Kidney (tissue), 22 donors: ENCODE measurements at places on chromosomes 3 and 15. TPM values are rescaled to one million over a fixed set of nuclear protein-coding genes. Genes with fewer than 3 reads are reported as not detected.

DNA sequence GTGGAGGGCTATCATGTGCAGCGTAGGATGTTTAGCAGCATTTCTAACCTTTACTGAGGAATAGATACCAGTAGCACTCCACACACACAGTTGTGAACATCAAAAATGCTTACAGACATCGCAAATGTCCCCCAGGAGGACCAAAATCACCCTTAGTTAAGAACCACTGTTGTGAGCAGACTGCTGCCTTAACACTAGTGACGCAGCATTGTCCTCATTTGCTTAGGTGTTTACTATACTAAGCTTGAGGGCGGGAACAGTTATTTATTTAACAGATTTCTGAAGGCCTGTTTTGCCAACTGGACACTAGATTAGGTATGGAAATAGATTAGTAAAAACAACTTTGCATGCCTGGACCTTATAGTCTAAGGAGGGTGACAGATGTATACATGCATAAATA lies 2.3 kb downstream of the PPP2R3A start:
- peaks cover 5% of the 10 kb centered on the region for H3K4me1 ChIP-seq
- peak overlapping the region; percentile 94 for H3K27ac ChIP-seq
- H3K27me3 ChIP-seq = no peaks in the 10 kb centered on the region
- H3K4me3 ChIP-seq = peak overlapping the region; percentile 61

- no peak for DNase-seq
- H3K4me3 ChIP-seq = no peak overlapping the region
- H3K27ac ChIP-seq = no peak overlapping the region
- no peaks in the 10 kb centered on the region for H3K36me3 ChIP-seq
Measured at GRCh38 chr3:72186400-72186855, 401.5 kb upstream of the PROK2 start.

DNA sequence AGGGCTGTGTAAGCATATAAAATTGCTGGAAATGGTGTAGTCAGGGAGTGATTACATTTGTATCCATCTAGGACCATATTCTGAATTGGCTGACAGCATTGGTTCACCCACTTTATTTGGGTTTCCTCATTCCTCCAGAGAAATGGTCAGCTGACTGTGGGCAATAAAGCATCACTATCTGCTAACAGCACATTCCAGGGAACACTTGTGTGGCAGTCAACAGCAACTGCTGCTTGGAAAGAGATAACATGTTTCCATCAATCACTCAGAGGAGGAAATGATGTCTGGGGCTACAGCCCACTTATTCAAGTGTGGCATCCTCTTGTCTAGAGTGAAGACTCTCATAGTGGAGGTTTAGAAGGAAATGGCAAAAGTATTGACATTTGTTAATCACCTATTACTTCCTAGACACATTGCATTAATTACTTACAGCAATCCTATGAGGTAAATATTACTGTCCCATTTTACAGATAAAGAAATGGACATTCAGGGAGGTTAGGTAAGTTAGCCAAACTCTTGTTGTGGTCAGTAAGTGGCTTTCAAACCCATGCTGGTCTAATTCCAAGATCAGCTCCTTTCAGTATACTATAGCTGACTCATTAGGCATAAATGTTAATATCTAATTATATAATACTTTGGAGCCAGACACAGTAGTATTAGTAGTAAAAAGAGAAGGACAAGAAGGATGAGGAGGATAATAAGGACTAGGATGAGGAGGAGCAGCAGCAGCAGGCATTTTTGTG lies 247.8 kb downstream of the ALCAM start:
- H3K4me1 ChIP-seq = no peaks in the 10 kb centered on the region
- H3K27me3 ChIP-seq = no peaks in the 10 kb centered on the region
- no peak overlapping the region for H3K4me3 ChIP-seq
- no peak for DNase-seq
- H3K36me3 ChIP-seq = no peaks in the 10 kb centered on the region

UCN2 gene
- total RNA-seq = not detected

DNA sequence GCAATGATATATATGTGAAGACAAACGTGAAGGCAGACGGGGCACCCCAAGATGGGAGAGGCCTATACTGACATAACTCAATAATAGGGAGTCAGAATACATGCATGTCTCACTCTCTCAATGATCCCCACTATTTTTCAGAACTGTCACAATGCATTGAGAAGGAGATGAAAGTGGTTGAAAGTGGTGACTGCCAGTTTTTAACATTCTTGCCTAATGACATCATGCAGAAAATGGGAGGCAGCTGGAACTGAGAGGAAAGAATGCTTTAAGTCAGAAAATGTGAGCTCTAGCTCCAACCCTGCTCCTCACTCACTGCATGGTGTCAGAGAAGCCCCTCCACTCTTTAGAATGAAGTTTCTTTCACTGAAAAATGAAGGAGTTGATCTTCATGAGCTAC lies 55.3 kb upstream of the P2RY1 start:
- H3K36me3 ChIP-seq = no peaks in the 10 kb centered on the region
- no peak overlapping the region for H3K4me3 ChIP-seq
- no peak overlapping the region for H3K27ac ChIP-seq

DNA sequence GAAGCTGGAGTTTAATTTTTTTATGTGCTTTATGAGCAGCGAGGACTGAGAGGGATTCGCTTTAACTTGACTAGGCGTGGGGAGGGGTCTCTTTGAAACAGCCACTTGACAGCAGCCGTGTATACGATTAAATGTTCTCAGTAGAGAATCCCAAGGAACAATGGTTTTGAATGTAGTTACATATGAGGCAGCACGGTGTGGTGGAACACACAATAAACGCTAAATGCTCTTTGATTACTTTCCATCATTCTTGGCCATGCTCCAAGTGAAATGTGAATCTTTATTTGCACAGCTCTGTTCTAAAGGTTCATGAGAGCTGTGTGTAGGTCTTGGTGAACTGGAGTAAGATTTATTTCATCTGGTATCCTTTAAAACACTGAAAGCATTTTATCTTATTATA lies 251.4 kb upstream of the TGFBR2 start:
- DNase-seq = no peak
- no peak overlapping the region for H3K4me3 ChIP-seq
- H3K27me3 ChIP-seq = no peaks in the 10 kb centered on the region
- H3K4me1 ChIP-seq = no peaks in the 10 kb centered on the region
- no peak overlapping the region for H3K27ac ChIP-seq
- no peaks in the 10 kb centered on the region for H3K36me3 ChIP-seq

DNA sequence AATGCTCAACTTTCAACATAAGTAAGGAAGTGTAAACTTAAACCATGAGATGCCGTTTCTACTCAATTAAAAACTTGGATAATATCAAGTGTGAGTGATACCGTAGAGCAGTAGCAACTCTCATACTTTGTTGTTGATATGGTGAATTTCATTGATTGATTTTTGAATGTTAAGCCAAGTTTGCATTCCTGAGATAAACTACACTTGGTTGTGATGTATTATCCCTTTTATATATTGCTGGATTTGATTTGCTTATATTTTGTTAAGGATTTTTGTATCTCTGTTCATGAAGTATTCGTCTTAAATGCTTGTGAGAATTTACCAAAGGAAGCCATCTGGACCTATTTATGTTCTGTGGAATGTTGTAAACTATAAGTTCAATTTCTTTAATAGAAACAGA lies 21.7 kb downstream of the SLMAP start:
- H3K4me3 ChIP-seq = no peak overlapping the region
- no peak overlapping the region for H3K27ac ChIP-seq
- H3K4me1 ChIP-seq = no peaks in the 10 kb centered on the region
- H3K36me3 ChIP-seq = no peaks in the 10 kb centered on the region
- no peak for DNase-seq

- H3K27ac ChIP-seq = no peak overlapping the region
- no peak overlapping the region for H3K4me3 ChIP-seq
- no peaks in the 10 kb centered on the region for H3K36me3 ChIP-seq
- DNase-seq = no peak
Measured at GRCh38 chr3:78338405-78338804, 1298.5 kb downstream of the ROBO2 start.

DNA sequence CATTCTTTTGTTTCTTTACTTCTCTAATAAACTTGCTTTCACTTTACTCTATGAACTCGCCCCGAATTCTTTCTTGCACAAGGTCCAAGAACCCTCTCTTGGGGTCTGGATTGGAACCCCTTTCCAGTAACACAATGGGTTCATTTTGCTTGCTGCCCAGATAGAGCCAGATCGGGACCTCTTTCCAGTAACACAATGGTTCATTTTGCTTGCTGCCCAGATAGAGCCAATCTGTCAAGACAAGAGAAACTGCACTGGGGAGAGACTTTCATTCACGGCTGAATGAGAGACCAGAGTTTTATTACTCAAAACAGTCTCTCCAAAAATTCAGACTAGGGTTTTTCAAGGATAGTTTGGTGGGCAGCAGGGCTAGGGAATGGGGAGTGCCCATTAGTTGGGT lies 25.4 kb downstream of the METTL6 start:
- DNase-seq = no peak
- H3K4me3 ChIP-seq = no peak overlapping the region
- H3K36me3 ChIP-seq = no peaks in the 10 kb centered on the region
- no peaks in the 10 kb centered on the region for H3K4me1 ChIP-seq
- H3K27me3 ChIP-seq = no peaks in the 10 kb centered on the region

DNA sequence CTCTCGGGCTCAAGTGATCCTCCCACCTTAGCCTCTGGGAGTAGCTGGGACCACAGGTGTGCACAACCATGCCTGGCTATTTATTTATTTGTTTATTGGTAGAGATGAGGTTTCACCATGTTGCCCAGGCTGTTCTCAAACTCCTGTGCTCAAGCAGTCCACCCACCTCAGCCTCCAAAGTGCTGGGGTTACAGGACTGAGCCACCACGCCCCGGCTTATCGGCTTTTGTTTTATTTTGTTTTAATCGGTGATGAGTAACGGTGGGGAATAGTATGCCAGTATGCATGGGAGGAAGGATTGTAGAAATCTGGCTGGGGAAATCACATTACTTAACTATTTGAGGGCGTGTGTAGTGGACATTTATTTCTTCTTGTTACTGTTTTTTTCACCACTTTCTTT lies 451.0 kb upstream of the GOLIM4 start:
- H3K4me1 ChIP-seq = no peaks in the 10 kb centered on the region
- no peaks in the 10 kb centered on the region for H3K36me3 ChIP-seq
- DNase-seq = no peak

PAQR5 gene
- 51.3 TPM for total RNA-seq

- no peak overlapping the region for H3K27ac ChIP-seq
- peaks cover 4% of the 10 kb centered on the region for H3K4me1 ChIP-seq
- no peaks in the 10 kb centered on the region for H3K36me3 ChIP-seq
- H3K27me3 ChIP-seq = peaks cover 4% of the 10 kb centered on the region
- no peak for DNase-seq
- H3K4me3 ChIP-seq = no peak overlapping the region
Measured at GRCh38 chr3:47577583-47578118, 1.0 kb downstream of the CSPG5 start.

GRCh38 chr15:54159012-54159411 lies 180.8 kb downstream of the UNC13C start:
- H3K4me3 ChIP-seq = no peak overlapping the region
- H3K27me3 ChIP-seq = no peaks in the 10 kb centered on the region
- DNase-seq = no peak
- H3K4me1 ChIP-seq = no peaks in the 10 kb centered on the region

DNA sequence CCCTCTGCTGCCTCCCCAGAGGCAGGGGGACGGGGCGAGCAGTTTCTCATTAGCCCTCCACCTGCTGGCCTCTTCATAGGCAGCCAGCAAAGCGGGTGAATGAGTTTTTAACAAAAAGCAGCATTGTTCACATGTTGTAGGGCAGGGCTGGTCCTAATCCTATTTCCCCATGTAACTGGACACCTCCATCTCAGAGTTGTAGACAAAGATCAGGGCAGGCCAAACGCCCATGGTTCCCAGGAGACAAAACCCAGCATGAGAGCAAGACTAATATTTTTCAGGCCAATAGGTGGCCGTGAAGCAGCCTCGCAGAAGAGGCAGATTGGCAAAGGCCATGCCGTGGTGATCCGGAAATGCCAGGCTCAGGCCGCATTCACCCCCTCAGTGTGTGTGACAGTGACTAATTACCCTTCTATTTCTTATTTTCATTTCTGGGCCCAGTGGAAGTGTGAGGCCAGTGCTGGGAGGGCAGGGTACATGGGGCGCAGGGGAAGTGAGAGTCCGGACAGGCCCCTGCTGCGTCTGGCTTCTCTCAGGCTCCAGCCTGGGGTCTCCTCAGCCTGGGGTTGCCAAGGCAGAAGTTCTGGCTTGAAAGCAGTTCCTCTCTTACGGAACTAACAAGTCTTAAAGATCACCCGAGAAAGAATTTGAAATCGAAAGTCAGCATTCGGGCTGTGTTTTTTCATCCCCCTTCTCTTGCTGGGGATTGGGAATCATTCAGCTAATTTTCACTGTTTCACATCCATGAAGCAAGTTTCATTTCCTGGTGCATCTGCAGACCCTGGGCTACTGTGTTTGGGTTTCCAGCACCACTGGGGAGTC lies 64.8 kb downstream of the BOC start:
- peak overlapping the region; percentile 24 for H3K4me3 ChIP-seq
- DNase-seq = peak; percentile 53
- H3K27me3 ChIP-seq = no peaks in the 10 kb centered on the region

DNA sequence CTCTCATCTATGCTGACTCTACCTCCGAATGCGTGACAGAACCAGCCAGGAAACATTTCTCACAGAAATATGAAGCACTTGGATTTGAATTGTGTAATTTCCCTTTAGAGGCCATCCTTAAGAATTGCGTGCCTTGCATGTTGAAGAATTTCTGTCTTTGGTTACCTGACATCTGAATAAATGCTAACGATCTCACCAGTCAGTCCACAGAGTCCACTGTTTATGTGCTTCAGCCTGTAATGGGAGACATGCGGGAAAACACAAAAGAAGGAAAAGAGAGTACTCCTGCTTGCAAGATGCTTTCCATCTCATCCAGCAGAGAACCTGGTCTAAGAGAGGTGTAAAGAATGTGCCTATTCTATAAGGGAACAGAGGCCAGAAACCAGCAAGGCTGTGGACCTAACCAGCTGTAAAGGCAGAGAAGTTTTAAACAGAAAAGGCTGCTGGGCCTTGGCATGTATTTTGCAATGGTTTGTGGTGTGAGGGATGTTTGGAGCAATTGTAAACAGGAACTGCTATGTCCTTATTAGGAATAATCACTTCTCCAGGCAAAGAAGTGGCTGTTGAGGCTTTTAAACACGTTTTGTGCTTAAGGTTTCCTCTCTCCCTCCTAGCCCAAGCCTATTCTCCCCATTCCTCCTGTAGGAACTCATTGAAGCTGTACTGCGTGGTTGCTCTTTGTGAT lies 36.4 kb upstream of the BOC start:
- H3K4me1 ChIP-seq = peaks cover 2% of the 10 kb centered on the region
- H3K27me3 ChIP-seq = no peaks in the 10 kb centered on the region
- DNase-seq = no peak
- H3K36me3 ChIP-seq = no peaks in the 10 kb centered on the region

ACTC1 gene
- 25.0 TPM for total RNA-seq

- no peaks in the 10 kb centered on the region for H3K4me1 ChIP-seq
- DNase-seq = no peak
- no peaks in the 10 kb centered on the region for H3K27me3 ChIP-seq
- H3K36me3 ChIP-seq = no peaks in the 10 kb centered on the region
- no peak overlapping the region for H3K4me3 ChIP-seq
- no peak overlapping the region for H3K27ac ChIP-seq
Measured at GRCh38 chr3:152549263-152549662, 280.5 kb downstream of the MBNL1 start.

SLC15A2 gene
- 21.8 TPM for total RNA-seq

- no peaks in the 10 kb centered on the region for H3K4me1 ChIP-seq
- DNase-seq = no peak
- H3K36me3 ChIP-seq = no peaks in the 10 kb centered on the region
- no peaks in the 10 kb centered on the region for H3K27me3 ChIP-seq
- H3K4me3 ChIP-seq = no peak overlapping the region
Measured at GRCh38 chr3:20396335-20396734, 210.3 kb upstream of the SGO1 start.

- no peaks in the 10 kb centered on the region for H3K36me3 ChIP-seq
- no peak for DNase-seq
- H3K4me1 ChIP-seq = peaks cover 4% of the 10 kb centered on the region
- H3K4me3 ChIP-seq = no peak overlapping the region
- no peaks in the 10 kb centered on the region for H3K27me3 ChIP-seq
Measured at GRCh38 chr3:169236662-169237186, 426.8 kb downstream of the MECOM start.

SAMD7 gene
- total RNA-seq = not detected
